ENCODE measurements at places on chromosomes 2 and 18.

DNA sequence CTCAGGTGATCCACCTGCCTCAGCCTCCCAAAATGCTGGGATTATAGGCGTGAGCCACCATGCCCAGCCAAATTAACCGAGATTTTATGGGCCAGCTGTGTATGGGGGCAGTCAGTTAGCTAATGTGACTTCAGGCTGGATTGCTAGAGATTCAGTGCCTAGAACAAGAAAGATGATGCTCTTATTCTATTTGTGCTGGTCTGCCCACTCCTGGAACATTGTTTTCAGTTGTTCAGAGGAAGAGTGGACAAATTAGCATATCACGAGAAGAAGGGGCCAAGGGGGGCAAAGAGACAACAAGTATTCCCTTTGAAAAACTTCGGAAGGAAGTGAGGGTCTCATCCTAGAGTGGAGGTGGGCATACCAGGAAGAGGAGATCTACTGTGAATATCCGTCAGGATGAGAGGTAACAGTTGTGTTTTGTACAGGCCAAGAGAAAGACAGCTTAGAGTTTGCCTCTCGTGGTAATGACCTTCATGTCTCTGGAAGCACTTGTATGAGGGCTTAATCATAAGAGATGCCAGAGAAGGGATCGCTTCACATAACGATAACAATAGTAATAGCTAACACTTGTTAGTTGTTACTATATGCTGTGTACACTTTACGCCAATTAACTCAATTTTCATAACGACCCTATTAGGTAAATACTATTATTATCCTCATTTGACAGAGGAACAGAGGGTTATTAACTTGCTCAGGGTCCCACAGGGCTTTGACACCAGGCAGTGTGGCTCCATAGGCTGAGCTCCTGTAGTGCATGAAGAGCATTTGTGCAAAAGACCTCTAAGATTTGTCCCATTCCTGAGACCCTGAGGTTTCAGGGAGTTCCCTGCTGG, 138.3 kb downstream of the DDX1 start:
- no peak for DNase-seq

DNA sequence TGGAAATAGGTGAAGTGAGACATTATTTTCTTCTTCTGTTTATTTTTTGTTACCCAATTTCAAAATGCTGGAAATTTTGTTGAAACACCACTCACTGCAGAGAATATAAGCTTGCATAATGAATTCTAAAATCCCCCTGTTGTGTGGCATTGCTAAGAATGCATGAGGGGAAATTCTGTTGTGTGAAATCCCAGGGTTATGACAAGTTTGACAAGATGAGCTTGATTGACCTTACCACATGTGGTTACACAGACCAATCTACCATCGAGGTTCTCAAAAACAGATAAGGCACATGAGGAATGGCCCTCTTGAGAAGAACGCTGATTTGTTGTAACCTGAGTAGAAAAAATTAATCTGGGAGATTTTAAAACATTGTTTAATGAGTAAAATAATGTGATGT, 261.6 kb upstream of the MMADHC start:
- no peak for DNase-seq

DNA sequence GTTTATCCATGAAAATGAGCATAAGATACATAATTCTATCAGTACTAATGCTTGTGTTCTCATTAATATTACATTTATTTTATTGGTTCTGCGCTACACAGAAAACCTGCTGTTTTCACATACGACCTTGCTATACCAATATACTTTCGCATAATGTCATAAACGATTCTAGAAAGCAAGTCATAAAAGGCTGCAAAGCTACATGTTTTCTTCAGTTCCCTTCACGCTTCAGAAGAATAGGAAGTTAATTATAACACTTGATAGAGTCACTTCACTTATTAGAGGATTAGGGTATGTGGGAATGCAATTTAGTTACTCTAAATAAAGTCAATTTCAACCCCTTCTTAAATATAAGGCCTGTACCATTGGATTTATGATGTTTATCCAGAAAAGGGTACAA, 29.0 kb downstream of the PSME4 start:
- DNase-seq = no peak

DNA sequence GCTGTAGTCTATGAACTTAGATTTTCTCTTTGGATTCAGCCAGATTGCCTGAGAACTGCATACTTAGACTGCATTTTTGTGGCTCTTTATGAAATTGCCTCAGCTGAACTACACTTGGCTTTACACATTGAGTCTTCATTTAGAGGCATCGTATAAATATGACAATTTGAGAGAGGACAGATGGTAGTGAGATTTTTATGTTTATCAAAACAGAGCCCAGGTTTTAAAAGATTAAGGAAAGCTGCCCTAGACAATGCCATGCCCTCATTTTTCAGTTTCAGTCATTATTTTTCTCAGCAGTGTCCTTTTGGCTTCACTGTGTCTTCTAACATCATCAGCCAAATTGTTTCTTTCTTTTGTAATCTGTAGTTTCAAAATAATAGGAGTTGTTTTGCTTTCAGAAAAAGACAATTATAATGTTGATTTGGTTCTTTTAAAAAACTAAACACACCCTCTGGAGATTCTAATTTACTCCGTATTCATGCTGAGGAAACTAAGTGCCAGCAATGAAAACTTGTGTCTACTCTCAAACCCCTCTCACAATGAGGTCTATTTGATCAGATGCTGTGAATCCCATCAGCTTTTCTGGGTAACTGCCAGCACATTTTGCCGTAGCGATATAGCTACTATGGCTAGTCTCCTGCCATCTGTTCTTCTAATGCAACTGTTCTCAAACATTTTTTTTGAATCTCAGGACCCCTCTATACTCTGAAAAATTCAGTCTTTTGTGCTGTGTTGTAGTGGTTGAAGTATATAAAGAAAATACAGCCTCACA, 46.2 kb downstream of the TWSG1 start:
- peak; percentile 55 for DNase-seq

GRCh38 chr2:170176212-170176611, 1.7 kb upstream of the MYO3B start:
- no peak for DNase-seq
